ENCODE measurements at places on chromosomes 13 and 19.

GRCh38 chr13:29810145-29810742 is 40.2 kb downstream of the UBL3 start:
- DNase-seq, result no peak

DNA sequence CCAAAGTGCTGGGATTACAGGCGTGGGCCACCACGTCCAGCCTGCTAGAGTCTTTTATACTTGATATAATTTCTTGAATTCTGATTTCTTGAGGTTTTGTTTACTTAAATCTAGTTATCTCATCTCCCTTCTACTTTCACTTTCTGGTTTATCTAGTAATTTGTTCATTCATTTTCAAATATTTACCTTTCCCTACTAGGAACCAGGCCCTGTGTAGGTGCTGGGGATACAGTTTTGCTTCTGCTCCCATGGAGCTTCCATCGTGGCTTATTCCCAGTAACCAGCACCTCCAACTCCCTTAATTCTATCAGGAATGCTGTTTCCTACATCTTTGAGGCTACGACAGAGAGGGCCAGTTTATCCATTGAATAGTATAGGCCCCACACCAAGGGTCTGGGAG is 24.1 kb upstream of the TRIM13 start:
- DNase-seq, result no peak

DNA sequence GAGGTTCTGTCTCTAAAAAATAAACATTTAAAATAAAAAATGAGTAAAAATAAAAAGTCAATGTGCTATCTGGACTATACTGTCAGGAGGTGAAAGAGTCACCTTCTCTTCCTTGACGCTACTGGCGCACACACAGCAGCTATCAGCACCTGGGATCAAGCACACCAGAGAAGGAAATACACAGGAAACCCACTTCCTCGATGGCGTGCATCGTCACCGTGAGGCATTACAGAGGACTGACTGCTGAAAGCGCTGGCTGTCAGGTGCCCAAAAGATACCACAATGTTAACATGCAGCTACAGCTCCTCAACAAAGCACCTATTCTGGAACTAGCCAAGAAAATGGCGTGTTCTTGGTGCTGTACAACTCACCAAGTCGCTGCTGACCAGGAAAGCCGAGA is 6.1 kb downstream of the SLC35E1 start:
- DNase-seq, result no peak

- DNase-seq, result no peak
Observed at GRCh38 chr19:9309974-9310446, 372 bp upstream of the ZNF699 start.

- DNase-seq, result no peak
Observed at GRCh38 chr13:51364404-51365008, 25.0 kb downstream of the SERPINE3 start.

GRCh38 chr13:30802501-30802900 is 67.2 kb downstream of the ALOX5AP start:
- no peak for DNase-seq

DNA sequence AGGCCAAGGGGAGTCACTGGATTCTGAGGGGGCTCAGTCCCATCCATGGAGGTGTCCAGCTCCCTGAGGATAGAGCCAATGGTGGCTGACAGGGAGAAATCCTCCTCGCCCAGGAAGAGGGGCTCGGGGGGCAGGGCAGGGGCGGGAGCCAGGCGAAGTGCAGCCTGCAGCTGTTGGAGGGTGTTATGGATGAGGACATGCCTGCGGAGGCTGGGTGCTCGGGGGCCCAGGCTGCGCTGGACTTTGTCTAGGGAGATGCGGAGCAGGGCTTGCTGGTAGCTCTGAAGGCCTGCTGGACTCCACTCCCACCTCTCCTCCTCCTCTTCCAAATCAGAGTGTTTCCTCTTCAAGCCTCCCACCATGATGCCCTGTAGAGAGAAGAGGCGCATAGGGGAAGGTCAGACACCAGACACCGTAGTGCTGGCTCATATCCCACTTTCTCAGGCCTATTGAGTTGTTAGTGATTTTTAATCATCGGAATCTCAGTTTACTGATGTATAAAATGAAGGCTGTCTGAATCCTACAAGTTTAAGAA is 2.3 kb downstream of the SERTAD3 start:
- DNase-seq, result no peak

GRCh38 chr13:32025730-32026129 is 5.8 kb upstream of the FRY start:
- DNase-seq, result no peak

GRCh38 chr13:95652244-95652764 is 7.8 kb upstream of the DZIP1 start:
- no peak for DNase-seq

- DNase-seq, result no peak
Observed at GRCh38 chr13:38213314-38213713, 136.3 kb upstream of the UFM1 start.

GRCh38 chr13:65985612-65986011 is 1244.5 kb downstream of the PCDH9 start:
- no peak for DNase-seq

GRCh38 chr19:46967578-46968032 is 52.0 kb upstream of the NPAS1 start:
- DNase-seq, result no peak

DNA sequence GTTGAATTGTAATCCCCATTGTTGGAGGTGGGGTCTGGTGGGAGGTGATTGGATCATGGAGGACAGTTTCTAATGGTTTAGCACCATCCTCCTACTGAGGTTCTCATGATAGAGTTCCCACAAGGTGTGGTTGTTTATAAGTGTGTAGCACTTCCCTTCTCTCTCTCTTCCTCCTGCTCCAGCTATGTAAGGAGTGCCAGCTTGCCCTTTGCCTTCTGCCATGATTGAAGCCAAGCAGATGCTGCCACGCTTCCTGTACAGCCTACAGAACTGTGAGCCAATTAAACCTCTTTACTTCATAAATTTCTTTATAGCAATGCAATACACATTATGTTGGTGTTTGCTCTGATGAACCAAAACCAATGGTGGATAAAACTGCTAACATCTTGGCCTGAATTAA is 238.2 kb downstream of the EFNB2 start:
- no peak for DNase-seq

- DNase-seq, result no peak
Observed at GRCh38 chr19:33441277-33441699, 67.8 kb downstream of the CEBPG start.

DNA sequence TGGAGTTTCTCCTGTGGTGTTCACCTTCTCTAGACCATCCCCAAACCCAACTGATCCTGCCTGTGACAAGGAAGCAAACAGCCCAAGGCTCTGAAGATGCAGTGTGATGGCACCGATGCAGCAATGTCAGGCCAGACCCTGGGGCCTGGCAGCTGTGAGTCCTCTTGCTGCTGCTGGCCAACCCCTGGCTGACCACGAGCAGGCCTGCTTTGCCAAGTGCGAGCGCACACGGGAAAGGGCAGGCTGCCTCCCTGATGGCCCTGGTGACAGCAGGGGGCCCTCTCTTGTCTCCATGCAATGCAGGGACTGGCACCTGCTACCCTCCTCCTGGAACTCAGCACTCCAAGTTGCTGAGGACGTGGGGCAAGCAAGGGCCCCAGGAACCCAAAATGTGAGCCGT is 5.4 kb upstream of the VSTM2B start:
- DNase-seq, result no peak

DNA sequence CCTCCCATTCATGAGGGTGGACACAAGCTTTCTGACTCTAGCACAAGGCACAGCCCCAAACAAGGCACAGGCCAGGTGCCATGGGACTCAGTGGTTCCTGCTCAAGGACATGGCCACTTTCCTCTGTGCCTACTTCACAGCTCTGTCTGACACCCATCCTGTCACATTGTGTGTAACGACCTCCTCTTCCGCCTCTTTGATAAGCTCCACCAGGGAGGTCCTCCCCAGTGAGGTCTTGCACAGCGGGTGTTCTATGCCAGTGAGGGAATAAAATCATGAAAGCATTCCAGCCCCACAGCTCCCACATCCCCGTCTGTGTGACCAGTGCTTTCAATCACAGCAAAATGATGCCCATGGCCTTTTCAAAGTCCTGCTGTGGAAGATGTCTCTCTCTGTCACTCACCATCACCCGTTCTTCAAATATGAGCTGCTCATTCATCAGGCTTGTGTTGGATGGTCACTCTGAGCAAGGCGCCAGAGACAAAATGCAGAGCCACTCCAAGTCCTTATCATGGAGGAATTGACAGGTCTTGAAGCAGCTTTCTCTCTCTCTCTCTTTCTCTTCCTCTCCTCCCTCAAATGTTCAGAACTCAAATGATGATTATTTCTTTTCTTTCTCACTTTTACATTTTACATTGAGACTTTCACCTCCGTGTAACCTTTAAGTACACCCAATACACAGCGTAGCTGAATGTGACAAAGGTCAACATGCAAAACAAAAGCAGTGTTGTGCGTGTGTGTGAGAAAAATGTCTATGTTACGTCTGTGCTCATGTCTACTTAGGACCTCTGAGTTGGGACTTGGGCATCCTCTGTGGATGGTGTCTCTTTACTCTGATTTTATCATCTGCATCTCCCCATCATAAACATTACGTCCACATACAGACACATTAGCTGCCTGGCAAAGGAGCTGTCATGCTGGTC is 8.0 kb upstream of the SPATA13 start:
- DNase-seq, result no peak

- no peak for DNase-seq
Observed at GRCh38 chr13:36806102-36806501, 12.9 kb upstream of the RFXAP start.

- DNase-seq, result no peak
Observed at GRCh38 chr13:37715606-37716015, 117.0 kb upstream of the POSTN start.

GRCh38 chr19:23071147-23071511 is 45.7 kb upstream of the ZNF730 start:
- peak; percentile 46 for DNase-seq

DNA sequence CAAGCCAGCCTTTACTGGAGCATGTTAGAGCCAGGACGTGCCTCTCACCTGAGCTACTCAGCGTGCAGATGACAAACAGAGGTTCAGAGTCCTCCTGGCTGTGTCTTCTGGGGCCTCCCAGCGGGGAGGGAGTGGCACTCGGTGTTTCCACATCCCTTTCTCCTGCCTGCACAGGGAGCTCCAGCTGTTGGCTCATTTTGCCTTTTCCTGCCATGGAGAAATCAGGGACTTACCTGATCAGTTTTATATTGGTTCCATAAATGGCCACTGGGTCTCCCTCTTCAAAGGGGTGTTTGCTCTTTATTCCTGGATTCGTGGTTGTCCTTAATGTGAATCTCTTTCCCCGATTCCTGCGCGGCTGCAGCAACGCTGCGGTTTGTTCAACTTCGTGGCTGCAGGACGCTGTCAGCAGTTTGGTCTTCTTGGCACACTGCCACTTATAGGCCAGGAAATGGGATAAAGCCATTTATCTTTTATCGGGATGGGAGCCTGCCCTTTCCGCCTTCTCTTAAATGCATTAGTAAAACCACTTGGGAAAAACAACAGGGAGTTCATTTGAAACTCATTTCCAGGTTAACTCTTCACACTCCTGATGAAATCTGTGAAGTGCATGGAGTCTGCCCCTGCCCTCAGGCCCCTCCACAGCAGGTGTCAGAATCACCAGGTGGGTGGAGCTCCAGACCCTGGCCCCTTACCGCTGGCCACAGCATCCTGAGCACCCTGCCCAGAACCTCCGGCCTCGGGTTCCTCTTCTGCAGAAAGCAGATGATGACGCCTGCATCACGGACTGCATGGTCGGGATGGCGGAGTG is 39.8 kb upstream of the MCF2L start:
- no peak for DNase-seq

- no peak for DNase-seq
Observed at GRCh38 chr13:36370108-36370429, 23.9 kb upstream of the SPART start.

DNA sequence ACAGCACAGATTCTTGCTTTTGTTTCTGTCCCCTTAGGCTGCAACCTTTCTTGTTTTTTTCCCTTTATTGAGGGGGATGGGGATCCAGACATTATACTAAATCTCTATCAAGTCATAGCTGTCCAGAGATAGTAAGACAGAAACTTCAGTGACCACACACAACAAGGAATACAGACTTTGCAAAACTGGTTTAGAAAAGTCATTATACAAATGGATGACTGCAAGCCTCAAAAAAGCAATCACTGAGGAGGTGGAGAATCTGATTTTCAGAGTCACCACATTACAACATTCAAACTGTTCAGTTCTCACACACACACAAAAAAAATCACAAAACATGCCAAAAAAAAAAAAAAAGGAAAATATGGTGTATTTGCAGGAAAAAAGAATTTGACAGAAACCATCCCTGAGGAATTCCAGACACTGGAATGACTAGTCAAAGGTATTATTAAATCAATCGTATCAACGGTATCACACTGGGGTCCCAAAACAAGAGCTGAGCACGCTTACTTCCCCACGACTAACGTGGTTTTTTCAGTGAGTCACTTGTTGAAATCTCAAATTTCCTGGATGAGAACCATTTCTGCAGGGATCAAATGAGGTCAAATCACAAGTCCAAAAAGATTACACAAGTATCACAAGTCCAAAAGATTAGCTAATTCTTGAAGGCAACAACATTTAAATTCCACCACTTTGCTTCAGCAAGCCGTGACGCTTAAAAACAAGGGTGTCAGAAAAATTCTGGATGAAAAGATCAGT is 41.2 kb downstream of the USP12 start:
- no peak for DNase-seq

GRCh38 chr19:13463296-13463695 is 43.0 kb downstream of the CACNA1A start:
- DNase-seq, result no peak

DNA sequence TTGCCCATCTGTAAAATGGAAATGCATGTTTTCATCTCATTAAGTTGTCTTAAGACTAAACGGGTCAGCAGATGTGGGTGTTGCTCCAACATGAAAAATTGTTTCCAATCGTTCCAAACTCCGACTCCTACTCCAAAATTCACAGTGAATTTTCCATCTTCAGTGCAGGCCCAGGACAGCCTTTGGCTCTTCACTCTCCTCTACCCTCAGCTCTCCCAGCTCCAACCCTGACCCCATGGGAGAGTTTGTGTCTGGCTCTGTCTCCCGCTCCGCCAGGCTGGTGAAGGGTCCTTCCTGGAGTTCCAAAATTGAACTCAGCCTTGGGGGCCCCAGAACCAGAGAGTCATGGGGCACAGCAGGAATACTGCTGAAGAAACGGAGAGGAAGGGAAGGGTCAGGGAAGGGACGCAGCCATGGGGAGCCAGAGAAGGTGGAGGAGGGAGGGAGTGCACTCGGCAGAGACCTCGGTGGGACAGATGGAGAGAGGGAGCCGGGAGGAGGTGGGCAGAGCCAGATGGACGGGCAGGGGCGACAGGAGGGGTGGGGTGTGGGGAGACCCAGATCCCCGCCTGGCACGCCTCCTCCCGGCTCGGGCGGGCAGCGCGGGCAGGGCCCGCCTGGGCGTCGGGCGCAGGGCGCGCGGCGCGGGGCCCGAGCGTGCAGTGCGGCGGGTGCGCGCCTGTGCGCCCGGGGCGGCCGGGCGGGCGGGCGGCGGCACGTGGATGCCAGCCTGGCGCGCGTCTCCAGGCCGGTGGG is 45.6 kb downstream of the CELF5 start:
- no peak for DNase-seq

DNA sequence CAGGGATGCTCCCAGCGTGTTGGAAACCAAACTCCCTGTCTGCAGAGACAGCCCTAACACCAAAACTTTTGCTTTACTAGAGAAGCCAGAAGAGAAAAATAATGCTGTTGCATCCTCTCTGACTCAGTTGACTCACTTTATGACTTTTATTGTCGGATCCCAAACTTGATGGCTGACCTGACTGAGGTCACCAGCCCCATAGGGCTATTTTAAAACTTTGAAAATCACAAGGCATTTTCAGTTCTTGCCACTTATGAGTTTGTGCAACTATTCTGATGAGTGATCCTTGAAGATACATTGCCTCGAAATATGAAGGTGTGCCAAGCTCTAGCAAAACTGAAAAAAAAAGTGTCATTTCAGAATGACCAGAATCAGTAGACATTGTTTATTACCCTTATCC is 320.2 kb downstream of the DLEU7 start:
- no peak for DNase-seq

GRCh38 chr19:676007-676338 is 219 bp upstream of the FSTL3 start:
- DNase-seq, result no peak

Data from left renal pelvis (tissue), 4 donors.